Right atrium auricular region (tissue), 2 donors: ENCODE measurements at places on chromosomes 1 and 21. TPM values are rescaled to one million over a fixed set of nuclear protein-coding genes. Genes with fewer than 3 reads are reported as not detected.

The GBP7 gene
- not detected for total RNA-seq

The CTSK gene
- total RNA-seq = 7.5 TPM

DNA sequence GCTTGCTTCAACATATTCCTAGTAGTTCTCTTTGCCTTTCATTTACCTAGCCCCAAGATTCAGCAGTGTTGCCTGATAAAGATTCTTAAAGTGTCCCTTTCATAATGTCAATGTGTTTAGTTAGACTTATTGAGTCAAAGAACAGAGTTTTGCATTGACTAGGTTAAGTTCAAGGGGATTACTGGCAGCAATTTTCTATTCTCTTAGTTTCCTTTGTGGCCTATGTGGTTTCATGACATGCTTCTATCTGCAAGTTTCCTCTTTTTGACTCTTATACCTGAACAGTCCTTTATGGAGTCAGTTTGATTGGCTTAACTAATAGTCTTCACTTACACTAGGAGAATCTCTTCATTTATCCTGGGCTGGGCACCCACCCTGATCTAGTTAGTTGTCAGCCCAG is 151.3 kb downstream of the ADGRL4 start:
- no peak for DNase-seq

DNA sequence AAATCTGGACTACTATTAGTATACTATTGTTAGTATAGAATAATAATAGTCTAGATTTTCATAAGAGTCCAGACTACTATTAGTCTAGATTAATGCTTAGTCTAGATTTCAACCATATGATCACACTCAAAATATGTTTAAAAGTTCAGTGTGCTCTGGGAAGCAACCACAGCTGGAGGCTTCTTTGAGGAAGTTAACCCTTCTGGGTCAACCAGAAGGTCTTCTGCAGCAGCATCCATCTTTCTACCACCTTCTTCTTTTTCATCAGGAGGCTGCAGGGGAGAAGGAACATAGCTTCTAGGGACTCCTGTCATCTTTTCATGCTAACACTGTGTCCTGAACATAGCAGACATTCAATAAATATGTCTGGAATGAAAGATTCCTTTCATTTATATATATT is 51.2 kb upstream of the DNAJC6 start:
- no peak for DNase-seq

GRCh38 chr1:161404051-161404597 is 36.4 kb upstream of the CFAP126 start:
- no peak for DNase-seq

- DNase-seq = no peak
Observed at GRCh38 chr1:87333692-87334347, 5.1 kb downstream of the LMO4 start.

DNA sequence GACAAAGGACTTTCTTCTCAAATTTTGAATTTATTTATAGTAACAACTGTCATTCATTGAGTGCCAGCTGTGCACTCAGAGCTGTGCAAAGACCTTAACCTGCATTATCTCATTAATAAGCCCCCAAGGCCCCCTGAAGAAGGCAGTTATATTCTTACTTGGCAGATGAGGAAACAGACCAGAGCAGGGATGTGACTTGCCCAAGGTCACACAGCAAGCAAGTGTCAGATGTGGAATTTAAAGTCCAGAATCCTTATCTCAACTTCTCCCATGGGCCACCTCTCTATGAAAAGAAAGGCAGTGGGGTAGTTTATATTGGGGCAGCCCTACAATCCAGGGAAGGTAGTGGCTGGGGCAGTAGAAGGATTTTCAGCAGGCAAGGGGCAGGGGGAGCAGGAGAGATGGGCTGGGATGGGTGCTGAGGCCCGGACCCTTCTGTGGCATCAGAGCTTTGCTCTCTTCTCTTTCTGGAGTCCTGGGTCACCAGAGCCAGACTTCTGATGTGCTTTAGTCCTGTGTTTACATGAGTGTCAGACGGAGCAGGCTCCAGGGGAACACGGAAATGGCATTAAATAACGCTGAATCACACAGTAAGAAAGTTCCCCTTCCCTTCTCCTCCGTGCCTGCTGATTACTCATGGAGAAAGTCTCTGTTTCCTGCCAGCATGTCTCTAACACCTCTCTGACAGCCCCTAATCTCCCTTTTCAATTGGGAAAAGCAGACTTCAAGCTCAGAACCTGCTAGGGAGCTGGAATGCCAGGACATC is 39.5 kb downstream of the EPHB2 start:
- peak; percentile 76 for DNase-seq

- no peak for DNase-seq
Observed at GRCh38 chr1:7760245-7760644, 10.9 kb upstream of the VAMP3 start.

DNA sequence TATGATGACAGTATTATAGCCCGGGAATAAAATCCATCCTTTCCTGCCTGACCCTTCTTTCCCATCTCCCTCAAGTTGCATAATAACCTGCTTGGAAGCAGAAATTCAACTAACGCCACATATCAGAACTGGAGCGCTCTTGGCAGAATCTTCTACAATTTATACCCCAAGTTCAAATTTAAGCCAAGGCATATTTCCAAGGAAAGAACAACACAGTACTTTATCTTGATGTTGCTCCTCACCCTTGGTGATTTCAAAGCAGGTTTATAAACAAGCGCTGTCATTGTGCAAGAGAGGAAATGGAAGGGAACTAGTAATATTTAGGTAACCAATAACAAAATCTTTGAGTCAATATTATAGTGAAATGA is 38.0 kb upstream of the PTGFRN start:
- DNase-seq = no peak

GRCh38 chr1:6280761-6281451 is 20.0 kb upstream of the GPR153 start:
- no peak for DNase-seq

The TTC3 gene
- 111 TPM for total RNA-seq

- no peak for DNase-seq
Observed at GRCh38 chr21:44927587-44928461, 7.1 kb upstream of the ITGB2 start.

The ANKRD65 gene
- 2.2 TPM for total RNA-seq

DNA sequence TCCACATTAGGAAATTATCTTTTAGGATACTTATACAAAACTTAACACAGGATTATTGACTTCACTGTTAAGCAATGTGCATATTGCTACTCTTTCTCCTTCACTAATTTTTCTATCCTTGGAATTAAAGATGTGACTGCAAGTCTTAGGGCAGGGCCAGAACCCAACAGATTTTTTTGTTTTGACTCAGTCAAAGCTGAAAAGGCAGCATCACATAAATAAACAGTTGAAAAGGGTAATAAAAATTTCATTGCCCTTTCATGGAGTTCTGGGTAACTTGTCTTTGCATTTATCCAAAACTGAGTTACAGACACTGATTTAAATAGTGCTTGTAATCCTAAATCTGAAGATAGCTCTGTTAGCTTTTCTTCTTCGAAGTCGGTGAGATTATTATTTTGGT is 1.9 kb upstream of the TMEM35B start:
- DNase-seq = no peak

DNA sequence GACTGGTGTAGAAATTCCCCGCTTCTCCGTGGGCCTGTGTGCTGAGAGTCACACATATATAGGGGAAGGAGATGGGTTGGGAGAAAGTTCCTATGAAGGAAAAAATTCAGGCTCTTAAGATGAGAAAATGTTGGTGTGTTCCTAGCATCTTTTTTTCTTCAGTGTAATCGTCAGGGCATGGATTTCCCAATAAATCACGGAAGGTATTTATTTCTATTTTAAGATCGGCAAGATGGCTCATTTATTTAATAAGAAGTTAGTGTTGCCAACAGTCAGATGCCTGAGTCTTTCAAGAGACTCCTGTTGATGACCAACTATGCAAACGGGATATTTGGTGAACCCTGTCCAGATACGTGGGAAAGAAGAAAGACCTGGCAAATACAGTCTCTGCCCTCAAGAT is 58.2 kb downstream of the TGFB2 start:
- DNase-seq = no peak

DNA sequence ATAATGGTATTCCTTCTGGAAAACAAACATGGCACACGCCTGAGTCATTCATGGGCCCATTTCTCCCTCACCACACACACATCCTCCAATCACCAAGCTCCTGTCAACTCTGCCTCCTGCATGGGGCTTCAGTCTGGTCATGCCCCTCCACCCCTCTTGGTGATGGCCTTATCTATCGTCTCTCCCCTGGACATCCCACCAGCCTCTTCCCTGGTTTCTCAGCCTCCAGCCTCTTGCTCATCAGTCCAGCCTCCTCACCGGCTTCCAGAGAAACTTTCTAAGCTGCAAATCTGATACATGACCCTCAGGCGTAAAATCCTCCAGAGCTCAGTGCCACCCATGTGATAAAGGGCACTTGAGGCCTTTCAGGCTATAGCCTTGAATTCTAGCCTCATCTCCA is 243.9 kb downstream of the FOXD2 start:
- peak; percentile 28 for DNase-seq

The TMEM61 gene
- not detected for total RNA-seq
